Neuronal stem cell (in vitro differentiated cells): ENCODE measurements at places on chromosomes 2 and 18.

DNA sequence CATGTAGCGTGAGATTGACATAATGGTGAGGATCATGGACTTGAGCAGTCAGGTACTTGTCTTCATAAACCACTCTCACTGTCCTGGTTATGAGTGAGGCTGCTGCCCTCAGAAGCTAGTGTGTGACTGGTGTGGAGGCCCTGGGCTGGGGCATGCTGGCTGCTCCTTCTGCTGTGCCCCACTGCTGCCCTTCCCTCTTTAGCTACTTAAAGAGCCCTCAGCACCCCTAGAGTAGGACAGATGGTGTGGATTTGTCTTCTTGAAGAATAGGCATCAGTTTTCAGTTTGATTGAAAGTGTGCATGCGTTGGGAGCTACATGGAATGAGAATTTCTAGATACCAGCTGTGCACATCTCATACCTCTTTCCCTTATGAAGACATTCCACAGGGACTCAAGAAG is 15.4 kb downstream of the CPLX4 start:
- no peak for DNase-seq

DNA sequence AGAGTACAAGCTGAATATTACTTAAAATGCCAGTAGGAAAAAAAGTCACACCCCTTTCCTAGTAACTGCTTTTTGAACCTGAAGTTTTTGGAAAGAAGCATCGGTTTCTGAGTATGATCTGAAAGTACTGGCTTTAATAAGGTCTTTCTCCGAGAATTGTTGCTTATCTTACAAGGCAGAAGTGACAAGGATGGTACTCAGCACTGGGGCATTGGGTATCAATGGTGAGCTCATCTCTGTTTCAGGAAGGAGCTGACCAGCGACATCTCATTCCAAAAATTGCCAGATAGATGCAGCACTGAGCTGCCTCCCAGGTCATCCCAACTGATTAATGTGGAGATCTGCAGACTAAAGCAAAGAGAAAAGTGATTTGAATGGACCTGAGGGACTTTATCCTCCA is 85.4 kb downstream of the FMNL2 start:
- DNase-seq: no peak

DNA sequence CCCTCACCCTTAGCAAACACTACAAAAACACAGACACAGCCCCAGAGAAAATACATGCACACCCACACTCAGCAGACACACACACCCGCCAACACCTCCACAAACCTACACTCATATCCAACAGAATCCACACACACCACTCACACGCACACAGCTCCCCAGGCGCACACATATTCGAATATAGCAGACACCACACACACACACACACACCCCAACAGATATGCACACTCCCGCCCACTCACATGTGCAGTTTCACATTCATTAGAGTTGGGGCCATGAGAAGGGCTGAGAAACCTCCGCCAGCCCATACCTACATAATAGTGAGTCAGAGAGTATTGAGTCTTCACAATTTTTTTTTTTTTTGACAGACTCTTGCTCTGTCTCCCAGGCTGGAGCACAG is 29.4 kb upstream of the NOTO start:
- no peak for DNase-seq

GRCh38 chr2:64371727-64372126 is 82.2 kb upstream of the LGALSL start:
- DNase-seq: no peak

DNA sequence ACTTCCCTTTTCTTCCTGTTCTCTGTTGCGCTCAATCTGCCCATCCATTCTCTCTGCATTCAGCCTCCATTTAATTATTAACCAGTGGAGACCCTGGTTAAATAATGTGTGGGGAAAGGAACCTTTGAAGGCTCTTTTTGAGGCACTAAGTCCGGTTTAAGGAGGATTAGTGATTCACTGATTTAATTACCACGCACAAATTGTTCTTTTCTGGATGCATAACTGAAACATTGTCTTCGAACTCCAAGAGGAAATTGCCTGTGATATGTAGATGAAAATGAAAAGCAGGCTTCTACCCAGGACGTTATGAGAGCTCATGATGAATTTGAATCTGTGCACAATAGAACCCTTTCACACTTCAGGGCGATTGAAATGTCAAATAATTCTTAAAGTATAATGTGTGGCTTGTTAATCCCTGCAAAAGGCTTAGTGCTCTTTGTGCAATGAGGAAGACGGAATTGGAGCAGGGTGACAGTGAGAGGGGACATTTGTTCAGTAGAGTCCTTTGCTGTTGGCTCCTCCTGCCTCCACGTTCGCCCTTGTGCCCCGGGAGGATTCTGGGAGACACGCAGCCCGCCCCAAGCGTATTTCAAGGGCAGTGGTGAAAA is 51.1 kb upstream of the ZNF236 start:
- no peak for DNase-seq

GRCh38 chr18:48215876-48216638 is 193.1 kb downstream of the ZBTB7C start:
- DNase-seq: no peak
